ENCODE measurements at places on chromosomes 5 and 9.

DNA sequence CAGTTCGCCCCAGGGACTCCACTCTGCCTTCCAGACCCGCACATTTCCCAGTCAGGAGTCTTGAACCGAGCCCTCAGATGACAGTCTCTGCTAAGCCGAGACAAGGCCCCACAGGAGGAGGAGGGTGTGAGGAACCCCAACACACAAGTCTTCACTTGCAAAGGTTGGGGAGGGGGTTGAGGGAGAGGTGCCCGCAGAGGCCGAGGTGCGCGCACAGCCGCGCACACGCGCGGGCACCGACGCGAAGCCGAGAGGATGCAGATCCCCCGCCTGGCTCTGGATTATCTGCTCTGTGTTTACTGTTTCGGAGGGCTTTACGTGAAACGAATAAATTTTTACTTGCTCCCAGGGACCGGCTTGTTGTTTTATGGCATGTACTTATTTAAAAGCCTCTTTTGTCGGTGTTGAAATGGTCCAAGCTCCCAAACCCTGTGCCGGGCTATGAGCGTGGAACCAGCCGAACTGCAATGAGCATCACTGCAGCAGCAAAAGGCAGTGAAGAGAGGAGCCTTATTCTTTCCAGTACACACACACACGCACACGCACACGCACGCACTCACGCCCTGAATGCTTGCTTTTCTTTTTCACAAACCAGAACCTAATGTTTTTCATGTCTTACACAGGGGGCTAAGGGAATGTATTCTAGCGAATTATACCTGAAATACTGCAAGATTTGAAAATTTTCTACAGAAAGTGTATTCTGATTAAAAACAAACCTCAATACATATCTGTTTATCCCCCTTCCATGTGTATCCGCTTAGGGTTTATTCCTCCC lies 297.7 kb downstream of the PARP8 start:
- DNase-seq, result peak; percentile 38

DNA sequence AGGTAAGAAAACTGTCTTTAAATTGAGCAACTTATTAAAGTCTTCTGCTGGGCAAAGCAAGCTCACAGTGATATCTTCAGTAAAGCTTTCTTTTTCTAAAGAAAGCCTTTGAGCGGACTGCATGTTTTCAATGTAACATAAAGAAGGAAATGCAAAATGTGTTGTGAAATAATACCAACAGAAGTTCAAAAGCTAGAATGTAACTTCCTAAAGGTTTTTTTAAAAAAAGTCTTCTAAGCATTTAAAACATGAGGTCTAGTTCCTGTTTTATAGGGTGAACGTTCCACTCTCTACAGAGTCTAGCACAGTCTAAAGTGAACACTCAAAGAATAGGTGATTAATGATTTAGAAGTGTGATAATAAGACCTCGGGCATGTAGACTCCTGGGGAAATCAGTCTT lies 62.9 kb downstream of the DENND1A start:
- peak; percentile 70 for DNase-seq

GRCh38 chr5:157160001-157160400 lies 6.1 kb downstream of the GARIN3 start:
- no peak for DNase-seq

- DNase-seq, result no peak
Measured at GRCh38 chr9:97907046-97907445, 15.3 kb downstream of the TRMO start.

GRCh38 chr5:93677359-93677891 lies 64.0 kb downstream of the POU5F2 start:
- DNase-seq, result no peak

GRCh38 chr5:159102311-159102934 lies 2.7 kb upstream of the EBF1 start:
- no peak for DNase-seq

DNA sequence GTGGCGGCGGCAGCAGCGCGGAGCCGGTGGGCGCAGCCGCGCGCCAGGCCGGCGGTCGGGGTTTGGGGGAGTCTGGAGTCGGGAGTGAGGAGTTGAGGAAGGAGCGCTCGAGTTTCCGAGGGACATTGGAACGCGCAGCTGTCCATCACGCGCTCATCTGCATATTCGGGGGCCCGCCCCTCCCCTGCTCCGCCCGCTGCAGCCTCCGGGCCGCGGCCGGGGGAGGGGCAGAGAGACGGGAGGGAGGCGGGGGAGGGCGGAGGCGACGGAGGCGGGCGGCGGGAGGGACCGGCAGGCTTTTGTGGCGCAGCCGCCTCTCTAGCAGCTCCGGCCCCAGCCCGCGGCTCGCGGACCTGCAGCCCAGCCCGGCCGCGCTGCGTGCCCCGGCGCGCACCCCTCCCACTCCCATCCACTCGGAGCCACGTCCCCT lies at the start of gene IRX2:
Gene IRX2, minus strand, starts transcription at position 86 of the 430 bp plus-strand sequence. CDS start 264 bp downstream, outside the sequence.
- DNase-seq, result peak; percentile 87
